ENCODE measurements at places on chromosomes 11 and 22. TPM values are rescaled to one million over a fixed set of nuclear protein-coding genes. Genes with fewer than 3 reads are reported as not detected.

DNA sequence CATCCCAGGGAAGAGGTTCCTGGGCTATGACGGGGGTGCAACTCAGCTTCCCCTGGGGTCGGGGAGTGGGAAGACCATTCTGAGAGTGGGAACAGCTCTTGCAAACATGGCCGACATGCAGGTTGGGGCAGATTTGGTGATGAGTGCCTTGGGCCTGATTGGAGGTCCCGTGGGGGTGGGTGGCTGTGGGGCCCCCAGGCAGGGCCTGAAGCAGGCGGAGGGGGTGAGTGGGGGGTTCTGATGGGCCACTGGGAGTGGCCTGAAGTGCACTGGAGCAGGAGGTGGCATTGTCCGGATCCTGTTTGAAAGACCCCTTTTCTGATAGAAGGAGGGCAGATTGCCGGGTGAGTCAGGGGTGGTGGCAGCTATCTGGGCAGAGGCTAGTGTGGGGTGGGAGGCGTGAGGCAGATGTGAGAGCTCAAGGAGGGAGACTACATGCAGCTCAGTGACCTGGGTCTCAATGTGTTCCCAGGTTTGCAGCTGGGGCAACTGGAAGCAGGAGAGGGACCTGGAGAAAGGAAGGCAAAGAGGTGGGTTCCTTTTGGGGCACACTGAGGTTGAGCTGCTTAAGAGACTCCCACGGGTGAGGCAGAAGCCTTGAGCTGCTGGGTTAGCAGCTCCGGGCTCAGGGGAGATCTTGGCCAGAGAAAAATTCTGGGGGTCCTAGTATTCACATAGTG, 15.1 kb downstream of the MYEOV start:
- DNase-seq, result no peak

Gene STARD10
- total RNA-seq, result 8.4 TPM

Gene FOLR2
- not detected for total RNA-seq

DNA sequence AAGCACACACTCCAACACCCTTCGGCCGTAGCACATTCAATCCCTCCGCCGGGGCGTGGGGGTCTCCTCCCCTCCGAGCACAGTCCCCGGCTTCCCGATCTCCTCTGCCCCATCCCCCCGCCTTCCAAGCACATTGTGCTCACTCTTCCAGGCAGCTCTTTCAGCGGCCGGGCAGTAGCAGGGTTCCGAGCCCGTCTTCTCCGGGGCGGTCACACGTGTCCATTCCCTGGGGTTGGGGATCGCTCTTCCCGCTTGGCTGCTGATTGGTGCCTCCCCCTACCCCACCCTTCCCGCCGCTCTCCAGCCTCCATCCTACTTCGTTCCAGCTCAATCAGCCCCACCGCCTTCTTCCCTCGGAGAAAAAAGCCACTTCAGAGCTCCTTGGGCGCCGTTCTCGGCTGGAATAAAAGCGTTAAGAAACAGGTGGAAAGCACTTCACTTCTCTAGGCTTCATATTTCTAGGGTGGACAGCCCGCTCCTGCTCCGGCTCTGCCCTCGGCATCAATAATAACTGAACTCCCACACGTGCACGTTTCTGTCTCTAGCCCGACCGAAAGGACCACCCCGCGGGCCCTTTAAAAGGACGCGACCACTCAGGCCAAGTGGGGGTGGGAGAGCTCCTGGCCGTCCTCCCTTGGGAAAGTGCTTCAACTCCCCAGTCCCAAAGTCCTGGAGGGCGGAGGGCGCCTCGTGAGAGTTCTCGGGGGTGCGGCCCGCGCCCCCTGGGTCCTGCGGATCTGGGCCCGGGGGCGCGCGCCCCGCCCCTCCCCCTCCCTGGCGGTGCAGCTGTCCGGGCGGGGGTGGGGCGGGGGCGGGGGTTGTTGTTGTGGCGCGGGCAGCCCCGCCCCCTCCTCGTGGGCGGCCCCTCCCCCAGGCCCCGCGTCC, 464 bp upstream of the CECR2 start:
- peak; percentile 40 for DNase-seq

DNA sequence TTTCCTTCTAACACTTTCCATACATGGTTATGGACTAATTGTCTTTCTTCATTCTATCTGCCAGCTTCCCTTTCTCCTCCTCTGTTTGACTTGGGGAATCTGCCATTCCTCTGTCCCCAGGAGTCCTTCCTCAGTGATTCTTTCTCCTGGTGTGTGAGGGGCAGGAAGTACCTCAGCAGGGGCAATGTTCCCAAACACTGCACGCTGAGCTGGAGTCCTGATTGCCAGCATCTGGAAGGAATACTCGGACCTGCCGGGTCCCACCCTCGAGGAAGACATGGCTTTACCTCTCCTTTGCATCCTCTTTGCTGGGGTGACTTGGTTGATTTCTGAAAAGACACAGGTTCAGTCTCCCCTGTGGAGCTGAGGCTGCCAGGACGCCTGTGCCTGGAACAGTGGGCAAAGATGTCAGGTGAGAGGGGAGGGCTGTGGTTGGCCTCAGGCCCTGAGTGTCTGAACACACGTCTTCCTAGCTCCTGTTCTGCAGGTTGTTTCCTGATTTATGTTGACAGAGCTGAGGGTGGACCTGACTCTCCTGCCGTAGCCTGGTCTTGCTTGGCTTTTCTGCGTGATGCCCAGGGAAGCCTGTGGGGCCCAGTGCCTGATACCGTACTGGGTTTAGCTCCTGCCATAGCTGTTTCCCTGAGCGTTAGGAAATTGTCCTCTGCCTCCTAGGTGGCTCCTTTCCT, 4.3 kb downstream of the COX8A start:
- DNase-seq, result no peak

DNA sequence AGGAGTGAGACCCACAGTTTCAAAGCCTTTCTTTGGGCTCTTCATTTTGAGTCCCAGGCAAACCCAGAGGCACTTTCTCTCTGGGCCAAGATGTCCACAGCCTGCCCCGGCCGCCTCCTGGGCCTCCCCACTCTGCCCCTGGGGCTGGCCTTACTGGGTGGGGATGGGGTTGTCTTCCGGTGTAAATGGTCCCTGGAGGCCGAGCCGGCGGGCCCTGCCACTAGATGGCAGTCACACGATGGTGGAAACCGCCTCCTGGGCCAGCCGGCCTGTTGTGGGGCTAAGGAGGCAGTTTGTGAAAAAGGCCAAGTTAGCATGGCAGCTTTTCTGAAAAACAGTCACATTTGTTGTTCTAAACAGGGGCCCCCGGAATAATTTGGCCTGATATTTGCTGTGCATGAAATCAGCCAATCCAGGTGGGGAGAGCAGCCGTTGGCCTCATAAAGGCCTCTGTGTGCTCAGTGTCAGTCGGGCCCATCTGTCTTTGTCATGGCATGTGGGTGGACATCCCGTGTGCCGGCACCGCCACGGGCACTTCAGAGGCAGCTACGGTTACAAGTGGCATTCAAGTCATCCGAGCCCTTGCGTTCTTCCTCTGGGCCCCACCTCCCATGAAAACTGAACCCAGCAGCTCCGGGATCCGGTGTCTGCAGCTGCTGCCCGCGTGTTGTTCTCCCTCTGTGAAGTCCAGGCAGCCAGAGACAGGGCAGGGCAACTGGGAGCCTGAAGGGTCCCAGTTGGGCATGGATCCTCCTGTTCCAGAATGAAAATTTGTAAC, 6.5 kb downstream of the MRPL23 start:
- peak; percentile 48 for DNase-seq

Gene ADAMTS15
- not detected for total RNA-seq

GRCh38 chr11:83072350-83073242, 899 bp upstream of the RAB30 start:
- DNase-seq, result no peak

DNA sequence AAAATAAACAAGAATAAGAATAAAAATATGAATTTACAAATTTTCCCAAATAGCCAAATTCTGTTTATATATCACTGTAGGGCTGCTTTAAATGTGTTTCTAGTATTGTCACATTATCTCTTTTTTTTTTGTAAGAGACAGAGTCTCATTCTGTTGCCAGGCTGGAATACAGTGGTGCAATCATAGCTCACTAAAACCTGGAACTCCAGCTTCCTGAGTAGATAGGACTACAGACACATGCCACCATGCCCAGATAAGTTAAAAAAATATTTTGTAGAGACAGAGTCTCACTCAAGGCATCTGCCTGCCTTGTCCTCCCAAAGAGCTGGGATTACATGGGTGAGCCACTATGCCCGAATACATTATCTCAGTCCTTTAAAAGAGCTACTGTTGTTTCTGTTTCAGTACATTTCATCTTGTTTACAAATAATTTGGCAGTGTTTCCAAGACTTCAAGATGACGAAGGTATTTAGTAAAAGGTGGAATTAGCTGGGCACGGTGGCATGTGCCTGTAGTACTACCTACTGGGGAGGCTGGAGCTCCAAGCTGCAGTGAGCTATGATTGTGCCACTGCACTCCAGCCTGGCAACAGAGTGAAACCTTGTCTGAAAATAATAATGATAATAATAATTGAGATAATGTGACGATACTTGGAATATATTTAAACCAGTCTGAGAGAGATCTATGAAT, 6.0 kb downstream of the FOLH1 start:
- DNase-seq, result no peak

- no peak for DNase-seq
Observed at GRCh38 chr11:76787911-76788596, 4.9 kb downstream of the TSKU start.

DNA sequence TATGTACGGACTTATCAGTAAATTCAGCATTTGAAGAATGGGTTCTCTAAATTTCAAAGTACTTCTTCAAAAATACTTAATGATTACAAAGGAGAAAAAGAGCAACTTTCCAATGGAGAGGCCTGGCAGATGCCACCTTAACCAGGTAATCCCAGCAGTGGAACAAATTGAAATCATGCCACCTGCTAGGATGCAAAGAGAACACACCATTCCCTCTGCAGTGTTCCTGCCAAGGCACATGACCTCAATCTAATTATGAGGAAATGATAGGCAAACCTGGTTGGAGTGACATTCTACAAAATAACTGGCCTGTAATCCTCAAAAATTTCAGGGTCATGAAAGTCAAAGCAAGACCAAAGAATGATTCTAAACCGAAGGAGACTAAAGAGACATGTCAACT, 21.5 kb downstream of the TNRC6B start:
- no peak for DNase-seq

GRCh38 chr22:44566911-44567310, 68.9 kb upstream of the RTL6 start:
- DNase-seq, result peak; percentile 26

Gene MPZL3
- total RNA-seq, result 20.4 TPM

GRCh38 chr11:10858439-10859325, 829 bp upstream of the ZBED5 start:
- peak; percentile 65 for DNase-seq

Gene GAB4
- not detected for total RNA-seq

Gene CNIH2
- total RNA-seq, result 1.2 TPM

Gene FADD
- total RNA-seq, result 37.4 TPM

- DNase-seq, result no peak
Observed at GRCh38 chr11:104051778-104052177, 15.3 kb downstream of the DDI1 start.

DNA sequence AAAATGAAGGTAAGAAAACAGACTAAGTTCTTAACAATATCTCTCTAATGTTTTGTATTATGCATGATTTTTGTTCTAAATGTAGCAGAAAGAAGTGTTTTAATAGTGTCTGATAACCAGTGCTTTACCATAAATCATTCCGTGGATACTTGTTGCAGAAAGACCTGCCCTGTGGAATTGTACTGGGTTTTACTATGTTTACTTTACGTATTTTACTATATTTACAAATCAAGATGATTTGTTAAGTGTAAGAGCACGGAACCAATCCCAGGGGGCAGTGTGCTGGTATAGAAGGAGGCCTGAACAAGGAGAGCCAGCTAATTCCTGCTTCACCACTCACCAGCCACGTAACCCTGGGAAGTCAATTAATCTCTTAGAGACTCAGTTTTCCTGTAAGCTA, 1.4 kb downstream of the HTR3B start:
- DNase-seq, result no peak

- no peak for DNase-seq
Observed at GRCh38 chr22:30328466-30329049, 1.8 kb upstream of the TBC1D10A start.

GRCh38 chr11:122032317-122032716, 83.7 kb downstream of the BLID start:
- DNase-seq, result no peak

Gene ZNF280B
- total RNA-seq, result 2.7 TPM

DNA sequence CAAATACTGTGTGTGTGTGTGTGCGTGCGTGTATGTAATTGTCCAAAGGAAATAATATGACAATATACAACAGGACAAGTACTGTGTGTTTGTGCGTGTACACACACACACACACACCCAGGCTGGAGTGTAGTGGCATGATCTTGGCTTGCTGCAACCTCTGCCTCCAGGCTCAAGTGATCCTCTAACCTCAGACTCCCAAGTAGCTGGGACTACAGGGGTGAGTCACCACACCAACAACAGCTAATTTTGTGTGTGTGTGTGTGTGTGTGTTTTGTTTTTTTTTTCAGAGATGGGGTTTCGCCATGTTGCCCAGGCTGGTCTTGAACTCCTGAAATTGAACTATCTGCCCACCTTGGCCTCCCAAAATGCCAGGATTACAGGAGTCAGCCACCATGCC, 61.5 kb downstream of the NUP98 start:
- no peak for DNase-seq

DNA sequence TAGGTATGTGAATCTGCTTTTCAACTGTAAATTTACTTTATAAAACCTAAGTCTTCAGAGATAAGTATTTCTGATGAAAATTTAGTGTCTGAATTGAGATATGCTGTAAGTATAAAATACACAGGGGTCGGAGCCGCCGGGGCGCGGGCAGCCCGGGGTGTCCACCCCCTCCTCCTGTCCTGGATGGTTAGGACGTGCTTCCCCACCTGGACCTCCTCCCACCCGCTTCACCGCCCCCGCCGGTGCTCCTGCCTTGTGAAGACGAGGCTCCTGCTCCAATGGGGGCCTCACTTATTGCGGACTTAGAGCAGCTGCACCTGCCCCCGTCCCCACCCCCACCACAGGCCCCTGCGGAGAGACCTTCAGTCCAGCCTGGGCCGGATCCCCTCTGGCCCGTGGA, 21.3 kb upstream of the PHF21A start:
- no peak for DNase-seq

Gene KREMEN1
- 0.47 TPM for total RNA-seq

DNA sequence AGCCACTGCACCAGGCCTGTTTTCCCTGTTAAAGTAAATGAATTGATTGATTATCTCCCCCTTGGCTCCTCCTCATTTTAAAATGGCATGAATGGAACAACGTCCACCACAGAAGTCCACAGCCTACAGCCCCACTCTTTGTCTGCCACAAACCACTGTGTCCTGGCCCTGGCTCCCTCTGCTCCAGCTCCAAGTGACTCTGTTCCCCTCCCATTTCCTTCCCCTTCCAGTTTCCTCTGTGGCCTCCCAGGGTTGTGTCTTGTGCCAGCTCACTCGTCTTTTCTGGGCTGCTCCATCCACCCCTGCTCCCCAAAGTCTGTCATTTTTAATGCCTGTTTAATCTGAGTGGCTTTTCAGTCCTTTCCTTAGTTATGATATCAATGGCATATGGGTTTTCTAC, 52.4 kb upstream of the CD5 start:
- no peak for DNase-seq

Gene RBMXL2
- total RNA-seq, result not detected

GRCh38 chr22:29701155-29701999, 18.4 kb upstream of the CABP7 start:
- no peak for DNase-seq

Gene OR4A5
- total RNA-seq, result not detected
